Liver (tissue), 10 donors: ENCODE measurements at places on chromosomes 11 and 22. TPM values are rescaled to one million over a fixed set of nuclear protein-coding genes. Genes with fewer than 3 reads are reported as not detected.

The KRTAP5-2 gene
- polyA plus RNA-seq = not detected

The PDE3B gene
- polyA plus RNA-seq = 11.7 TPM

The CLTCL1 gene
- 2.0 TPM for polyA plus RNA-seq

The SYCE3 gene
- not detected for polyA plus RNA-seq

The SERPIND1 gene
- 173 TPM for polyA plus RNA-seq

The GAL gene
- not detected for polyA plus RNA-seq

The C11orf16 gene
- not detected for polyA plus RNA-seq

The OR5B21 gene
- not detected for polyA plus RNA-seq

The MS4A8 gene
- polyA plus RNA-seq = not detected
